ENCODE measurements at places on chromosomes 12 and 14. TPM values are rescaled to one million over a fixed set of nuclear protein-coding genes. Genes with fewer than 3 reads are reported as not detected.

The CLEC14A gene
- total RNA-seq, result not detected

The GLIPR1L1 gene
- total RNA-seq, result not detected

The MANSC4 gene
- total RNA-seq, result not detected

The TMEM52B gene
- 0.06 TPM for total RNA-seq

The PRKAG1 gene
- 40.7 TPM for total RNA-seq

The COQ6 gene
- total RNA-seq, result 26.4 TPM

The SYNDIG1L gene
- not detected for total RNA-seq

The NEDD1 gene
- total RNA-seq, result 25.4 TPM

The IL22 gene
- not detected for total RNA-seq

The C14orf180 gene
- total RNA-seq, result not detected

The SUOX gene
- total RNA-seq, result 9.5 TPM

The RBP5 gene
- 0.08 TPM for total RNA-seq

The UNC79 gene
- total RNA-seq, result 0.02 TPM

The RNF212B gene
- not detected for total RNA-seq

The CIROP gene
- not detected for total RNA-seq
